H54 (cell line): ENCODE measurements at places on chromosomes 3 and 15.

DNA sequence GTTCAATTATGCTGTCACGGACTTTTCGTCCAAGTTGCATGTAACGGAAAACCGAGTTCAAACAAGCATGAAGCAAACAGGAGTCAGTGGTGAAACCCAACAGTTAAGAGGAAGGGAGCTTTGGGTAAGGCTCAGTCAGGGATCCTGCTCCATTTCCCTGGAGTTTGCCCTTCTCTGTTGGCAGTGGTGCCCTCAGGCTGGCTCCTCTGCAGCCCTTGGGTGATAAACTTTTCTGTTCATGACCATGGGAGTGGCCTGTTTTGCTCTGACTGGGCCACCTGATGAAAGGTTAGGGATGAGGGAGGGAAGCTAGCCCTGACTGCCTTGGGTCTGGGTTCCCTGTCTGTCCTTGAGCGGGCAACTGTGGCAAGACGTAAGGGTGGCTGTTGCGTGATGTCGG, 16.1 kb downstream of the CHAC1 start:
- DNase-seq = no peak

- no peak for DNase-seq
Observed at GRCh38 chr15:79315623-79316328, 4.9 kb downstream of the TMED3 start.

DNA sequence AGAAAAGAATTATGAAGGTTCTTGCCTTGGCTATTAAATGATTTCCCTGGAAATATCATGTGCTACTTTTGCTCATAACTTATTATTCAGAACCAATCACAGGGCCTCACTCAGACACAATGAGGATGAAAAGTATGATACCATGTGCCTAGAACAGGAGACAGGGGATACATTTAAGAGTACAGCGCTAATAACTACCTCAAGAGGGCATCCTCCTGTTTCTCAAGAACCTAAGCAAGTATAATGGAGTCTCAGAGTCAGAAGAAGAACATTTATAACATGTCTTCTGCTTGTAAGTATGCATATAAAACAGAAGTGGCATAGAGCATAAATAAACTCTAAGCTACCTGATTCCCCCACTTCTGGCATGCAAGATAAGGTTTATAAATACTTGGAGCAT, 125.4 kb upstream of the MME start:
- DNase-seq = no peak

DNA sequence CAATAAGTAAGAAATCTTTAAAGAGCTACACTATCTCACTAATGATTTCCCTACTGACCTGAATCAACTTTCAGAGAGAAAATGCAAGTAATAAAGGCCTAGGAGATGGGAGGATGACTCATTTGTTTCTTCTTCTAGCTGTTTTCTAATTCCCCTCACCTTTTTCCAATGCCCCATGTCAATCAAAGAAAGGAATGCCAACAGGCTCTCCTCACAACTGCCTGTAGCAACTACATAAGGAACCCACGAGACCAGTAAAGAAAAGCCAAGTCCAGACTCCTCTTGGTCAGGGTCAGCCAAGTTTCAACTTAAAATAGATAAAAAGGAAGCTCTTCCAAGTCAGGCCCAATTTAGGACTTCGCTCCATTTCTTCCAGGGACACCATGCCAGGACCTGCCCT, 201.9 kb downstream of the TNIK start:
- no peak for DNase-seq
